ENCODE measurements at places on chromosomes 3 and 15.

GRCh38 chr3:143731776-143732175 lies 116.5 kb downstream of the SLC9A9 start:
- no peak for DNase-seq

- DNase-seq, result no peak
Observed at GRCh38 chr3:170189398-170190256, 8.1 kb upstream of the PHC3 start.

DNA sequence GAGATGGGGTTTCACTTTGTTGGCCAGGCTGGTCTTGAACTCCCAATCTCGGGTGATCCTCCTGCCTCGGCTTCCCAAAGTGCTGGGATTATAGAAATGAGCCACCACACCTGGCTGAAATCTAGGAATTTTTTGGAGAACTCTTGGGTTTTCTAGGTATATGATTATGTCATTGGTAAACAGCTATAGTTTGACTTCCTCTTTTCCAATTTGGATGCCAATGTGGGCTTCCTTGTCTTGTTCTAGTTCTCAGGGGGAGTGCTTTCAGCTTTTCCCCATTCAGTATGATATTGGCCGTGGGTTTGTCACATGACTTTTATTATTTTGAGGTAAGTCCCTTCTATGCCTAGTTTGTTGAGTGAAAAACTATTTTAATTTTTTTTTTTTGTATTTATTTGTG lies 17.9 kb downstream of the KCNMB3 start:
- no peak for DNase-seq

- DNase-seq, result no peak
Observed at GRCh38 chr3:27105904-27106303, 263.3 kb downstream of the NEK10 start.

DNA sequence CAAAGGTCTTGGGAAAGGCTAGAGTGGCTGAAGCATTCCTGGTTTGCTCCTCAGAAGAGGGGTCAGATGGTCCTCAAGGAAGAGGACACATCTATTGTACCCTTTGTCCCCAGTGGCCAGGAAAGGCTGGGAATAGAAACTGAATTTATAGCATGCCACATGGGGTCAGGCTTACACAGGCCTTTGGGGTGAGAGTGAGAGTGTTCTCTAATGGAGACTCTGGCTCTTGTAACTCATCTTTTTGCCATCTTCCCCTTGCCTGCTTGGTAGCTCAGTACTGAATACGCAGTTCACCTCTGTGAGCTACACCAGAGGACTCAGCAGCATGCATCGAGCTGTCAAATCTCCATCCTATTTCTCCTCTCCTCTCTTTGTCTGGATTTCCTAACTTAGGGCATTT lies 87.5 kb downstream of the ATP2B2 start:
- no peak for DNase-seq

DNA sequence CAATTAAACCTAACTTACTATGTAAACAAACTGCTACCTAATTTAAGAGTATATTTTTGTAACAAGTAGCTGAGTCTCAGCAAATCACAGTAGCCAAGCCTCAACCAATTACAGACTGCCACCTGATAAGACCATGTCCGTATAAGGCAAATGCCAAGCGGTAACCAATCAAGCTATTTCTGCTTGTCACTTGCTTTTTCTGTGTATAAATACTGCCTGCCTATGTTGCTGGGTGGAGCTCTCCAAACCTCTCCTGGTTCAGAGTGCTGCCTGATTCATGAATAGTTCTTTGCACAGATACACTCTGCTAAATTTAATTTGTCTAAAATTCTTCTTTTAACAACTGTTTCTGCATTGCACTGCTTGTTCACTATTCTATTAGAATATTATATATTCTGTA lies 42.6 kb downstream of the ZNF148 start:
- no peak for DNase-seq

DNA sequence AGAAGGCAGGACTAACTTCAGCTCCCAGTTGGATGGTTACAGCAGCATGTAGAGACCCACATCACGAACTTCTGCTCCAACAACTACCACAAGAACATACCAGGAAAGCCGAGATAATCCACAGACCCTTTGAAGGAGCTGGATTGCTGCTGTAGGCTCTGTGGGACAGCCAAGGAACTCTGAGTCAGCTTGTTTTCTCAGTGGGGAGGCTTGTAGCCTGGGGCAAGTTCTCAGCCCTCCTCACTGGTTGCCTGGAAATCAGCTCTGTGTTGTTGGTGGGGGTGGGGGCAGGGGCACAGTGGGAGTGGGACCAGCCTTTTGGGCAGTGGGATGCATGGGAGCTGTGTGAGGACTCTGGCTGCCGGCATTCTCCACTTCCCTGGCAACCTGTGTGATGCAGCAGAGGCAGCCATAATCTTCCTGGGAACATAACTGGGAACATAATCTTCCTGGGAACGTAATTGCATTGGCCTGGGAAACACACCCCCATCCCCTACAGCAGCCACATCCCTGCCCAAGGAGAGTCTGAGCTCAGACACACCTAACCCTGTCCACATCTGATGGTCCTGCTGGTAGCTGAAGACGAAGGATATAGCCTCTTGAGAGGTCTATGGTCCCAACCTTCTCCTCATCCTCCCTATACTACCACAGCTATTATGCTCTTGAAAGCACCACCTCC lies 153.1 kb downstream of the PEAK1 start:
- DNase-seq, result no peak

Data from SIG-M5 (cell line).